ENCODE measurements at places on chromosomes 5 and 9.

DNA sequence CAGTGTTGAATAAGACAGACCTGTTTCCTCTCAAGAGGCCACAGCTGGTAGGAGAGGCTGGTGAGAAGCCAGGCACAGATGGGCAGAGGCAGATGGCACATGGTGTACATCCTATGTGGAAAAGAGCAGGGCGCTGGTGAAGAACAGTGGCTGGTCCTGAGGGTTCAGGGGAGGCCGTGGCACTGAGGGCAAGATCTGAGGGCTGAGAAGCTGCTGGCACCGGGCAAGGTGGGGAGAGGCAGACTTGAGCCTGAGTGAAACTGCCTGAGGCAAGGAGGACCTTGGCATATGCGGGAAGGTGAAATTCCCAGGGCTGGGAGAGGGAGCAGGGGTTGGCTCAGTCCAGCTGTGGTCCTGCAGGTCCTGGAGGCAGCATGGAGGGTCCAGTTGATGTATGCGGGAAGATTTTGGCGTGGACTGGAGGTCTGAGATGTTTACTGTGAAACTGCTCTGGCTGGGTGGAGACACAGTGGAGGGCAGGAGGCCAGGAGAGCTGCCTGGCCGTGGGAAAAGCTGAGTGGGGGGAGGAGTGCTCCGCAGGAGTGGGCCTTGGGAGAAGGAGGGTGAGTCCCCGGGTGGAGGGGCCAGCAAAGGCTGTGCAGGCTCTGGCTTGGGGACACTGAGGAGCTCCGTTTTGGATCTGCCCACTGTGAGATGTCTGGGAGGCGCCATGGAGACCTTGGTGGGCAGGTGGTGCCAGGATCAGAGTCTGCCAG is 2.6 kb downstream of the MAN1B1 start:
- DNase-seq = no peak

DNA sequence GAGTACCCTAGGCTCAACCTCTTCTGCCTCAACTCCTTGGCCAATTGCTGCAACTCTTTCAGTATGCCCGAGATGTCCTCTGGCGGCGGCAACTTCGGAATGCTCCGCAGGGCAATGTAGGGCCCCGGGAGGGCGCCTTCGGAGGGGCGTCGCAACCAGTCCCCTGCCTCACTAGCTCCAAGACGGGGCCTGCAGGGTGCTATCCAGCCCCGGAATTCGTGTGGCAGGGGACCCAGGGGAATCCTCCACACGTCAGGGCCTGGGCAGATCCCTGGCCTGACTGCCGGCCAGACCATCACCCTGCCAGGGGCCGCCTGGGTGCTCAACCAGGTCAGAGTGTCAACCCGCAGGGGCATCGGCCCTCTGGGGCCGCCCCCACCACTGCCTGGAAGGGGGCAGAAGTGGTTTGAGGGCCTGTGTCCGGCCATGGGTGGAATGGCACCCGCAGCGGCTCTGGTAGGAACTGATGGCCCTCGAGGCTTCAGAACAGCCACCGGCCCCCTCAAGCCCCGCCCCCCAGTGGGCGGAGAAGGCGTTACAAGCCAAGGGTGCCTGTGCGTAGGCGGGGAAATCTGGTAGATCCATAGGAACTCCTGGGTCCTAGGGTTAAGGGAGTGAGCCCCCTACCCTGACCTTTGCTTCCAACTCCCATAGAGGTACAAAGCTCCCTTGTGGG is at the start of gene POU5F2:
Gene POU5F2, minus strand, starts transcription at position 465 of the 676 bp plus-strand sequence. Its CDS starts 37 bp downstream, at position 428.
- no peak for DNase-seq

DNA sequence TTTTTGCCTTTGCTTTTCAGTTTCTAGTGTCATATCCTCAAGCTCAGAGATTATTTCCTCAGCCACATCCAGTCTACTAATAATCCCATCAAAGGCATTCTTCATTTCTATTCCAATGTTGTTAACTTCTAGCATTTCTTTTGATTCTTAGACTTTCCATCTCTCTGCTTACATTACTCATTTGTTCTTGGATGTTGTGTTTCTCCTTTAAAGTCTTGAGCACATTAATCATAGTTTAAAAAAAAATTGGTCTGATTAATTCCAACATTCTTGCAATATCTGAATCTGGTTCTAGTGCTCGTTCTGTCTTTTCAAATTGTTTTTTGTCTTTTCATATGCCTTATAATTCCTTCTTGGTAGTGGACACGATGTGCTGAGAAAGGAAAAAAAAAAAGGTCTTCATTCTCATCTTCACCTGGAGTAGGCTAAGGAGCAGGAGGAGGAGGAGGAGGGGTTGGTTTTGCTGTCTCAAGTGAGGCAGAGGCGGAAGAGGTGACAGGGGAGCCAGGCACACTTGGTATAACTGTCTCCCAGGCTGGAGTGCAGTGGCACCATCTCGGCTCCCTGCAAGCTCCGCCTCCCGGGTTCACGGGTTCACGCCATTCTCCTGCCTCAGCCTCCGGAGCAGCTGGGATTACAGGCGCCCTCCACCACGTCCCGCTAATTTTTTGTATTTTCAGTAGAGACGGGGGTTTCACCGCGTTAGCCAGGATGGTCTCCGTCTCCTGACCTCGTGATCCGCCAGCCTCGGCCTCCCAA is 16.3 kb downstream of the PRXL2C start:
- no peak for DNase-seq

DNA sequence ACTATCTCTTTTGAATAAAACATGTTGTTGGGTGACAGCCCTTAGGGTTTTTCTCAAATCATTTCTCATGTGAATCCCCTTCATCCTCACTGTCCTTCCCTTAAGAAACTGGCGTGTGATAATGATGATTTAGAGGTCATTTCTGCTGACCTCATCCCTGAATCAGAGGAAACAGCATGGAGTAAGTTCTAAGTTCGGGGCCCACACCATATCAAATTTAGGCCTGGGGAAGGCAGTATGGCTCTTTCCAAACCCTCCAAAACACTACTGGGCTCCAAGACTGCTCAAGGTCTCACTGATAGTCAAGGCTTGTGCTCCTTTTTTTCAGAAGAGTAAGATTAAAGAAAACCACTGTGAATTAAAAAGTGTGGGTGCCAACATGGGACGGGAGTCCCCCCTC is 872 bp upstream of the SMIM3 start:
- no peak for DNase-seq

DNA sequence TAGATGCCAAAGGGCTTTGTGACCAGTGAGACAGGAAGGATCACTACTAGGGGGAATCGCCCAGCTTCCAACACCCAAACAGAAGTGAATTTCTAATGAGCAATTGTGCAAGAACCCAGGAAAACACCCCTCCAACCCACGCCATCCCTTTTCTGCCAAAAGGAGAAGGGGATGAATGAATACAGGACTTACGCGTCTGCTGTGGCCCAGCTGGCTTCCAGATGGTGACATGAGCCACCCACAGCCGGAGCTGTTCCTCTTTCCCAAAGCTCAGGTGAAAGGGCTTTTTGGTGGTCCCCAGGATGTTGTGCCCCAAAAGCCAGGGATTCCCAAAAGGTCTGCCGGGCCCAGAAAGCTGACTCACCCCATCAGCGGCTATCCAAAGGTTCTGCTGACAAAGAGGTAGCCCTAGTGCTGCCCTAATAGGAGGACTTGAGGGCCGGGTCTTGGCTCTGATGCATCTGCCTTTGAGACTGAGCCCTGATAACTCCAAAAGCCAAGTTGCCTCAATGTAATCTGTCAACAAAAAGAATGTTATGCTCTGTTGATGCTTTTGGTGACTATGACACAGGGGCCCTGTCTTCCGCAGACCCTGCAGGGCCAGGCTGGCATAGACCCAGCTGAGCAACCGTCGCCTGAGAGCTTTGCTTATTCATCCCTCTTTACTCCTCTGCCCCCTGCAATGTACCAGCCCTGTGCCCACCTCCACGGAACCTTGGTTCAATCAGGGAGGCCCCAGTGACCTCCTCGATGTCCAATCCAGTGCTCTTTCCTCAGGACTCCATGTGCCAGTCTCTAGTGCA is 14.5 kb downstream of the GSN start:
- DNase-seq = peak; percentile 87

All from A673 (cell line).